ENCODE measurements at places on chromosomes 16 and 17.

- DNase-seq, result no peak
These were observed 115.7 kb downstream of the BANP start for GRCh38 chr16:88066680-88067529.

DNA sequence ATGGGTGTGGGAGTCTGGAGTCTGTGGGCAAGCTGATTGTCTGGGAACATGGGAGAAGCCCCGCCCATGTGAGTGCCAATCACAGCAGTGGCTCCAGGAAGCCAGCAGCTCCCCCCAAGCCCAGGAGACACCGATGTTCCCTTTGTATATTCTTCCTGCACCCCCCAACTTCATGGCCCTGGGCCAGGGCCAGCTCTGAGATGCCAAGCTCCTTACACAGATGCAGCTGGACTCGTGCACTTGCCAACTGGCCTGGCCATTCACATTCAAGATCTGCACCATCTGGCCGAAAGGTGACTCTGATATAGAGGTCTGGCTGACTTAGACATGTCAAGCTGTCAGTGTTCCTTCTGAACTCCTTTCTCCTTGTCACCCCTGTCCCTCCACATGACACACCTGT, 50.5 kb downstream of the CACNG5 start:
- no peak for DNase-seq

DNA sequence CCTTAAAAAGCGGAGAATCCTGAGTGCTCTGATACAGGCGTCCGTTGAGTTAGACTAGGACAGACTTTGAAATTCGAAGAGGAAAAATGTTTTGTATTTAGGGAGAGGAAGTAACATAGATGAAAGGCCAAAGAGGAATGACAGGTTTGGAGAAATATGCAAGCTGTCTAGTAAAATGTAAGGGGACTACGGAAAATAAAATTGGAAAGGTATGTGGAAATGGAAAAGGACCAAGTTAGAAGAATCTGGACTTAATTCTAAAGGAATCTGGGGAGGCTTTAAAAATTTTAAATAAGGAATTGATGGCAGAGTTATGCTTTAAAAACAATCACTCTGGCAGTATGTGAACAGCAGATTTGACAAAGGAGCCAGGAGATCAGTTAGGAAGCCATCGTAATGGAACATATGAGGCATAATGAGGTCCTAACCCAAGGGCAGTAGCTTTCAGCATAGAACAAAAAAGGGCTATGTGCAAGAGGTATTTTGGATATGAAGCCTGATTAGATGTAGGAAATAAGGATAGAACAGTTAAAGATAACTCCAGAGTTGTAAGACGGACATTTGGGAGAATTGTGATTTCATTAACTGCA, 38.3 kb downstream of the CYB561 start:
- no peak for DNase-seq

DNA sequence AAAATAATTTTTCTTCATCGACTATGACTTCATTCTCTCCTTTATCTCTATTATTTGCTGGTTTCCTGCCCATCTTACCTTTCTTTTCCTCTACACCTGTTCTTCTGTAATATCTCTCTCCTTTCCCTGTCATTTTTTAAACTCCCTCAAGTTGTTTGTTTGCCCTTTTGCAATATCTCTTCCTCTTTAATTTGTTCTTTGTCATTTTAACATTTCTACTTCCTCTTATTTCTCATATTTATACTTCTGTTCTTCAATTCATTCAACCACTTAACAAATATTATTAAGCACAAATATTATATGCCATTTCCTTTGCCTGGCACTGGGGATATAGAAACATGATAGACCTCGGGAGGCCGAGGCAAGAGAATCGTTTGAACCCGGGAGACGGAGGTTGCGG, 22.6 kb downstream of the MAP3K3 start:
- DNase-seq, result no peak

- peak; percentile 58 for DNase-seq
These were observed 414 bp downstream of the NARF start for GRCh38 chr17:82458885-82459424.

DNA sequence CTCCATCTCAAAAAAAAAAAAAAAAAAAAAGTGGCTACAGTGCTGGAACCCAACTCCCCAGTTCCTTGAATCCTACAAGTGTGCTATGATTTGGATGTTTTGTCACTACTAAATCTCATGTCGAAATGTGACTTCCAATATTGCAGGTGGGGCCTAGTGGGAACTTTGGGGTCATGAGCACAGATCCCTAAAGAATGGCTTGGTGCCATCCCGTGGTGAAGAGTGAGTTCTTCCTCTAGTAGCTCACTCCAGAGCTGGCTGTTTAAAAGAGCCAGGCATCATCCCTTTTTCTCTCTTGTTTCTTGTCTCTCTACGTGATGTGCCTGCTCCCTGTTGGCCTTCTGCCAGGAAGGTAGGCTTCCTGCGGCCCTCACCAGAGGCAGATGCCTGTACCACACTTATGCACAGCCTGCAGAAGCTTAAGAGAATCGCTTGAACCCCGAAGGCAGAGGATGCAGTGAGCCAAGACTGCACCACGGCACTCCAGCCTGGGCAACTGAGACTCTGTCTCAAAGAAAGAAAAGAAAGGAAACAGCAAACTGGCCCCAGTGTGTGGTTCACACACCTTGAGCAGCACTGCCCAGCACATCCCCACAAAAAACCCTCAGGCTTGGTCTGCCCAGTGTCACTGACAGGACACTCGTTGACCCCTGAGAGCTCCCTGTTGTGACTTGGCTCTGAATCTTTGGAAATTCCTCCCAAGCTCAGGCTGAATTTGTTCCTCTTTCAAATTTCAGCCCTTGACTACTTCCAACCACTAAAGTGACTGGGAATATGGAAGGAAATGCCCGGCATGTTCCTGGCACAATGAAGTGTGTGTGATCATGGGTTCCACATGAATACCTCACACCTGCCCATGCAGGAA, 3.1 kb downstream of the MT1E start:
- DNase-seq, result no peak

- DNase-seq, result no peak
These were observed 42.4 kb downstream of the SYT17 start for GRCh38 chr16:19210280-19210924.

DNA sequence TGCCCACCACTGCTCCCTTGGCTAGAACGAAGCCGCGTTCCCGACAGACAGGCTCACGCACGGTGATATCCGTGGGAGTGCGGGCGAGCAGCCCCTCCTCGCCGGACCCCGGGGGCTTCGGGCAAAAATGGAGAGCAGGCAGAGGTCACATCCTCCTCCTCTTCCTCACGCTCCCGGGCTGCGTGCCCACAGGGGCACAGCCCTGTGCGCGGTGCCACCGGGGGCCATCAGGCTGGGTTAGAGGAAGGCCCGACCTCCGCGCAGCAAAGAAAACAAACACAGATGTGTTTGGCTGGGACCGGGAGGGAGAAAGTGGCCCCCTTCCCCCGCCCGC, 519 bp upstream of the NTN1 start:
- no peak for DNase-seq

DNA sequence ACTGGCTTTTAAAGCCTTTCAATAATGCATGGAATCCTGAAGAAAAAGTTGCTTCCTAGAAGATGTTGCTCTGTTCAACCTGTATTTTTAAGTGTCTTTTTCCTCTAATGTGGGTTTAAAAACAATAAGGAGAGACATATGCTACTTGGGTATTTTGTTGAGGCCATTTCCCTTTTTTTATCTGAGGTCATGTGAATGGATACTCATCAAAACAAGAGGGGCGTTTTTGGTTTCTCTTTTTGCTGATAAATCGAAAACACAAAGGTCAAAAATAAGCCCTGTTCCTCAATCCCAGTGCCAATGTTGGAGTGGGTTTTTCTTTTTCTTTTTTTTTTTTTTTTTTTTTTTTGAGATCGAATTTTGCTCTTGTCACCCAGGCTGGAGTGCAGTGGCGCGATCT, 468.0 kb upstream of the RBFOX1 start:
- DNase-seq, result no peak

DNA sequence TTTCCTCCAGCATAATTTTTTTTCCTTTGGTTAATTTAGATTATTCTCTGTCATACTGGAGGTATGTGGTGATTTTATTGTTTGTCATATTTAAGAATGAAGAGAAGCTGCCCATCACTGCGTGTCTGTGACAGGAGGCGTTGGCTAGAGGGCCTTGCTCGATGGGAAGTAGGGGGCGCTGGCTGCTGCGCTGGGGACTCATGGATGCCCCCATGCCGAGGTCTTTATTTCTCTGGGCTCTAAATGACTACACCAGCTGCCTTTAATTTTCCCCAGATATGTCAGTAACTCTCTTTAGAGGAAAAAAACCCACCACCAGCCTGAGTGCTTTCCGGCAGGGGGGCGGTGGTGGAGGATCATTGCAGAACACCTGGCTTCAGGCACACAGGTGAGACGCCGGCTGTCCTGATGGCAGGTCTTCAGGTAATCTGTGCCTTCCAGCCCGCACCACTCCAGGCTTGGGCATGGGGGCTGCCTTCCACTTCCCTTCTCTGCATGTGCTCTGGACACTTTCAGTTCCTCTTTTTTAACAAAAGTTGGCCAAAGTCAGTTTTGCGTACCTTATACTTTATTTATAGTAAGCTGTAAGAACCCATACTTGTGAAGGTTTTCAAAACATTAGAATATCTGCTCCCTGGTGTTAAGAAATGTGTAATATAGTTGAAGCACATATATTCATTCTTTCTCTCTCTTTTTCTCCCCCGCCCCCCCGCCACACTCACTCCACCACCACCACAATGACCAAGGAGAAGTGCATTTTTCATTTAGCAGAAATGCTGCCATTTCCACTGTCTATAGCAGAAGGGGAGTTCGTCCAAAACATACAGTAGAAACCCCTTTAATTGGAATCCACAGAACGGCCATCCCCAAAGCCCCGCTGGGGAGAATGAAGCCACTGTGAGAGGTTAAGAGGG, 192.7 kb downstream of the RPTOR start:
- no peak for DNase-seq

DNA sequence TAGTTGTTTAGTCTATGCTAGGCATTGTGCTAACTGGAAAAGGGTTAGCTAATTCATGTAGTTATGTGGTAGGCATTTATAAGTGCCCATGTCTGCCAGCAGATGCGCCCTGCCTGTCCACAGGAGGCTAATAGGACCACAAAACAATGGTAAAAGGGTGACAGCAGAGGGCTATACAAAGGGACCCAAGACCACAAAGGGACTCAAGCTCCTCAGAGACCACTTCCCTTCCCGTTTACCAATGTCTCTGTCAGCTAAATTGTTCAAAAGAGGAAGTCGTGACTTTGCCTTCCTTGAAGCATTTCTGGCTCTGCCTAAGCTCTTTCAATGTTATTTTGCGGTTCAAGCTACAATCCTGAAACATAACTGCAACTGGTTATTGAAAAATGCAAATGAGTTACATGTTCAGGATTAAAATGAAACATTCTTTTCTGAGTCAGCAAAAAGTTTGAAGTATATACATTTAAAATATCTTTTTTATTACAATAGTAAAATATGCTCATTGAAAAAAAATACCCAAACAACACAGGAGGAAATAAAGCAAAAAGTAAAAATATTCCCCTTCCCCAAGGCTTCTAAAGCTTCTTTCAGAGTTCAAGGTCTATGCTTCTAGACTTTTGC, 149.2 kb downstream of the MAF start:
- peak; percentile 23 for DNase-seq

DNA sequence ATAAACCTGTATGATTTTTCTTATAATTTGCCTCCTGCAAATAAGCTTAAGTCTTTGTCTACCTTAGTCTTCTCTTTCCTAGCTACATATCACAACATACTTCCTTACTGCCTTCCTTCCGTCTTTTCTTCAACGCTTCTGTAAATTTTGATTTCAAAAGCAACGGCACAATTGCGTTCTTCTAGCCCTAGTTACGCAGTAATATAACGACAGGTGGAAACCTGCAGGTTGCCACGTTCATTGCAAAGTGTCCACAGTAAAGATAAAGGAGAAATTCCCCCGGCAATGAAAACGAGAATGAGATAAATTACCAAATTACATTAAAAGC, 546 bp upstream of the PSMD7 start:
- no peak for DNase-seq

DNA sequence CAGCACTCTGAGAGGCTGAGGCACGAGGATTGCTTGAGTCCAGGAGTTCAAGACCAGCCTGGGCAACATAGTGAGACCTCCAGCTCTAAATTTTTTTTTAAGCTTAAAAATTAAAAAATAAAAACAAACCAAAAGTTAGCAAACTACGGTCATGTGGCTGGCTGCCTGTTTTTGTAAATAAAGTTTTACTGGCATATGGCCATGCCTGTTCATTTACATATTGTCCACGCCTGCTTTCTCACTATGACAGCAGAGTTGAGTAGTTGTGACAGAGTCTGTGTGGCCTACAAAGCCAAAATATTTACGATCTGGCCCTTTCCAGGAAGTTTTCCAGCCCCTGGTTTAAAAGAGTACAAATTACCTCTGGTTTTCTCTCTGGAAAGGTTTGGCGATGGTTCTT, 3.3 kb downstream of the SLX4 start:
- no peak for DNase-seq

- DNase-seq, result peak; percentile 89
These were observed at the start of gene PLD2 for GRCh38 chr17:4806777-4807604. TSS of gene PLD2 (plus strand) at chr17:4807152. CDS start at chr17:4807773, 621 bp downstream.

- DNase-seq, result no peak
These were observed 102.2 kb downstream of the RAB11FIP4 start for GRCh38 chr17:31493656-31494155.

- DNase-seq, result peak; percentile 61
These were observed 449 bp downstream of the SMCR8 start for GRCh38 chr17:18315562-18315922.

GRCh38 chr17:74803971-74804370, 27.8 kb upstream of the NAT9 start:
- no peak for DNase-seq

DNA sequence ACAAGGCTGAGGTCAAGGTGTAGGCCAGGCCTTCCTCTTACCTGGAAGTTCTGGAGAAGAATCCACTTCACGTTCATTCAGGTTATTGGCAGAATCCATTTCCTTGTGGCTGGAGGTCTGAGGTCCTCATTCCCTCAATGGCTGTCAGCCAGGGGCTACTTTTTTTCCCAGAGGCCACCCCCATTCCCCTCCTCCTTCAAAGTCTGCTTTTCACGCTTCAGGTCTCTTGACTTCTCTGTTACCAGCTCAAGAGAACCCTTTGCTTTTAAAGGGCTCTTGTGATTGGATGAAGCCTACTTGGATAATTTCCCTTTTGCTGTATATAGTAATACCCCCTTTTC, 55.1 kb upstream of the LGALS9 start:
- DNase-seq, result no peak

GRCh38 chr17:17236295-17237025, 508 bp downstream of the FLCN start:
- DNase-seq, result no peak

DNA sequence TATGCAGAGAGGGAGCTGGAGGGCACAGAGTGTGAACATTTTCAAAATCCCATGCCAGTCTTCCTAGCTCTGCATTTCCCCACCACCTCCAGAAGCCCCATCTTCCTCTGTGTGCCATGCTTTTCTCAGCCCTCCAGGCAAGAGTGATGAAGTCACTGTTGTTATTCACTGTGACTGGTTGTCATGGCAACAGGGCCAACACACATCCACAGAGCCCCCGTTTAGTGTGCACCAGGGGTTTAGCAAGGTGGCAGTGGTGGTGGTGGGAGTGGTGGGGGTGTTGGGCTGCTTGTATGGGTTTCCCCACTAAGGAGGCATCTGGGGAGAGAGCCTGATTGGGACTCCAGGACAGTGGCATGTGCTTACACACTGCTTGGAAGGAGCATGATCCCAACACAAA, 309.9 kb upstream of the ASIC2 start:
- DNase-seq, result no peak

GRCh38 chr16:31529108-31529936, 1.6 kb downstream of the AHSP start:
- DNase-seq, result no peak

- DNase-seq, result no peak
These were observed 16.7 kb upstream of the SLC12A3 start for GRCh38 chr16:56848029-56848936.

Data from CD4-positive, alpha-beta T cell treated with Interleukin-10 for 1 hour (primary cell).